ENCODE measurements at places on chromosomes 6 and 20. TPM values are rescaled to one million over a fixed set of nuclear protein-coding genes. Genes with fewer than 3 reads are reported as not detected.

DNA sequence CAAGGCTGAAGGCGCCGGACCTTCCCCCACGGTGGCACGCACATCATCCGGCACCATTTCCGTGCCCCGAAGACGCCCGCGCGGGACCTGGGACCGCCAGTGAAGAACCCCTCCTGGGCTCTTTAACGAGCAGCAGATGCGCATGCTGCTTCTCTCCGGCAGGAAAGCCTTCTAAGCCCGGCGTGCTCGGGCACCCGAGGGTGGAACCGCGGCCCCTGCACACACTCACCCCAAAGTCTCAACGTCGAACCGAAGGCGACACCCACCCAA lies 240 bp downstream of the FOXQ1 start:
- DNase-seq, result no peak

Gene BHLHE23
- total RNA-seq, result not detected

Gene TBXT
- total RNA-seq, result not detected

DNA sequence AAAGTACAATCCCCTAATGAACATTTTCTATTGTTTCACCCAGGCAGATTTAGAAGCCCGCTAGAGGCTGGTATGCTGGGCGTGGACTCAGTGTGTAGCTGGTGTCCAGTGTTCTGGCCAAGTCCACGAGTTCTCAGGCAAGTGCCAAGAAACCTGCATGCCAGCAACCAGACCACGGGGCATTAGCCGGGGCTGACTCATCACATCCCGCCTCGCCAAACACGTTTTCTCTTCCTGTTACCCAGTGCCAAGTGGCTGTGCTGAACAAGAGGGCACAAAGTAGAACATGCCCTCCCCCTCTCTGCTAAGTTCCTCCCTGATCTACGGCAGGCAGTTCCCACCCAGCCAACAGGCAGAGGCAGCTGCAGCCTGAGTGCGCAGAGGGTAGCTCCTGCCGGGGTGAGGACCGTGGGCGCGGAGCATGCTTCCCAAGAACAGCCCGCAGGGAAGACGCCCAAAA lies 29.6 kb downstream of the RAMACL start:
- DNase-seq, result no peak

GRCh38 chr6:90168693-90169131 lies 127.9 kb downstream of the BACH2 start:
- DNase-seq, result no peak

Gene SPATA2
- 7.9 TPM for total RNA-seq

- DNase-seq, result no peak
Measured at GRCh38 chr20:25127761-25128537, 46.0 kb upstream of the VSX1 start.

DNA sequence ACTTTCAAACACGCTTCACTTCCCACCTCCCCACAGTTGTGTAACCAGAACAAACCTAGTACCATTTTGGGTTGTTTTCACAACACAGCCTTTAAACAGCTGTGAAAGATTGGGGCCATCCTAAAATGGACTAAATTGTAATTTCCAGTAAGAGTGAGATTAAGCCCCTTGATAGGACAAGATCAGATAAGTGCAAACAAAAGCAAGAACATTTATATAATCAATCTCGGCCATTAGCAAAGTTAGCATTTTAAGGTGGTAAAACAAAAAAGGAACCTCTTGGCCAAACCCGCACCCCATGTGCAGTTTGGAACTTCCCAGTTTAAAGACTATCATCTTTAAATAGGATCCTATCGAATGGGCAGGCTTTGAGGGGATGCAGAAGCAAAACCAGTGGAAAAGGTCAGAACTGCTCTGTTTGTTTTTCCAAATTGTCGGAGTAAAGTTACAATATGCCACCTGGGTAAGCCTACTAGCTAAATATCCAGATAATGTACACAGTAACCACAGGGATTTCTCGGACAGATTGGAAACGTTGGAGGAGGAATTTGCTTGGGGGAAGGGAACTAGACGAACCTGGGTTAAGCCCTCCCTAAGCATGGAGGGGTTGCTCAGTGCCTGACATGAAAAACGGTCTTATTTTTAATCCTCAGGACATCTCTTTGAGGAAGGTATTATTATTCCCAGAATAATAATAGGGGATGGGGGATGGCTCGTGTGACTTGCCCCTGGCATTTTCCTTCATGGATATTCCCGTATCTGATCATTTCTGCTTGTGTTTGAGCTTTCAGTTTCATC lies 159.8 kb upstream of the SALL4 start:
- DNase-seq, result no peak

GRCh38 chr20:57791966-57792365 lies 82.2 kb upstream of the PMEPA1 start:
- DNase-seq, result no peak

- no peak for DNase-seq
Measured at GRCh38 chr20:13492001-13492481, 146.7 kb downstream of the TASP1 start.

GRCh38 chr20:10213526-10213925 lies 5.1 kb upstream of the SNAP25 start:
- no peak for DNase-seq

Gene TREML2
- total RNA-seq, result 11.0 TPM

GRCh38 chr6:2514965-2515543 lies 235.7 kb downstream of the MYLK4 start:
- no peak for DNase-seq

Gene POLR3F
- total RNA-seq, result 9.0 TPM

Gene LGSN
- total RNA-seq, result not detected

Gene HLA-DQA1
- total RNA-seq, result not detected

Gene DEFB132
- total RNA-seq, result not detected

DNA sequence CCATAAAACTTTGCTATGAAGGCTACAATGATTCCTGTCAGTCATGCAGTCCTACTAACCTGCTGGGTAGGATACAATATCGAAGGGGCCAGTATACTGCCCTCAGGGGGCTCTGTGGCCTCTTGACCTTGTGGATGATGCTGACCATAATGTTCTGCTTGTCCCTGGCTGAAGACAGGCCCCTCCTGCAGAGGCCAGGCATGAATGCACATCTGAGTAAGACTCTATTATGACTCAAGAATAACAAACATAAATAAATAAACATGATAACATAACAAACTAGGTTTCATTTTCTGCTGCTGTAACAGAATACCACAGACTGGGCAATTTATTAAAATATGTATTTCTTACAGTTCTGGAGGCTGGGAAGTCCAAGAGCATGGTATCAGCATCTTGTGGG lies 44.0 kb upstream of the POU5F1 start:
- no peak for DNase-seq

DNA sequence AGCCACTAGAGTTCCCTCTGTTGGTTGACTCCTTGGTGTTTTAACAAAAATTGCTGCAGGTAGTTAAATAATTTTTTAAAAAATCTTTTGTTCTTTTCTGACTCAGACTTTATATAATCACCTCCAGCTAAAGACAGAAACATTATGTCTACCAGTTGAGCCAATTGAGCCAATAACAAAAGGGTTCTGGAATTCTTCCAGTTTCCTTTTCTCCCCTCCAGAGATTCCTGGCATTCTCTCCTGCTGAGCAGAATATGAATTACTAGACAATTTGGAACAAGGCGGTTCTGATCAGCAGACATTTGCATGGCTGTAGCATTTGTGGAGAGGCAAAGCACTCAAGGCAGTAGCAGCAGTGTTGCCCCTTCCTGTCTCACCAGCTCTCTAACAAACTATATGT lies 144.0 kb upstream of the SLC35B3 start:
- DNase-seq, result no peak

DNA sequence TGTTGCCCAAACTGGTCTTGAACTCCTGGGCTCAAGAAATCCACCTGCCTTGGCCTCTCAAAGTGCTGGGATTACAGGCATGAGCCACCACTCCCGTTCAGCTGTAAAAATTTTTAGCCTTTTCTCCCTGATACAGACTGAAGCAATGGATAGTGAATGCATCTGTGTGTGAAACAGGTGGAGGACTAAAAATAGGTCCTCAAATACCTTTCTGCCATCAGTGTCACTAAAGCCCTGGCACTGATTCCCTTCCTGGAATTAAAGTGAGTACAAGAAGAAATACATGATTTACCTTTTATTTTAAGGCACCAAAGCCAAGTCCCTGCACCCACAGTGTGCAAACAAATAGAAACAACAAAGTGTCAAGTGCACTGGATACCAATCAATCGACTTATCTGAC lies 25.1 kb downstream of the TULP4 start:
- DNase-seq, result no peak

DNA sequence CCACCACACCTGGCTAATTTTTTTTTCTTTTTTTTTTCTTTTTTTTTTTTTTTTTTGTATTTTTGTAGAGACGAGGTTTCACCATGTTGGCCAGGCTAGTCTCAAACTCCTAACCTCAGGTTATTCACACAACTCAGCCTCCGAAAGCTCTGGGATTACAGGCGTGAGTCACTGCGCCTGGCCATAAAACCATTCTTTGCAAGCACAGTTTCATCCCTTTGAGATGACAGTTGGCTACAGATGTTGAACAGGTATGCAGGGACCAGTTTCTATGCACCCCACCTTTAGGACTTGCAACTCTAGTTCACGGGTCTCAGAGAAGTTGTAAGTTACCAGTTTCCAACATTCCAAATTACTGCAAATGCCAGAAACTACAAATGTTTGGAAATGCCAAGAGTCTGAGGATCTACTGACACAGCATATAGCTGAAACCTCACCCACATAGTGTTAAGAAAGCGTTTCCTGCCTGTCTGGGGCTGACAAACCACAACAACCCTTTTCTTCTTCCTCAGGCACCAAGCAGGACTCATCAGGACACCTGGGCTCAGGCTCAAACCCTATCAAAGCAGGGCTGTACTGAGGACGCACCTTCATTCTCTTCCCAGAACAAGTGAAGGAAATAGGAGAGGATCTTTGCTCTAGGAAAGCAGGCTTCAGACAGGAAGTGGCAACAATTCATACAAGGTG lies 22.9 kb downstream of the ARHGAP18 start:
- DNase-seq, result no peak

Gene VGLL2
- total RNA-seq, result not detected

DNA sequence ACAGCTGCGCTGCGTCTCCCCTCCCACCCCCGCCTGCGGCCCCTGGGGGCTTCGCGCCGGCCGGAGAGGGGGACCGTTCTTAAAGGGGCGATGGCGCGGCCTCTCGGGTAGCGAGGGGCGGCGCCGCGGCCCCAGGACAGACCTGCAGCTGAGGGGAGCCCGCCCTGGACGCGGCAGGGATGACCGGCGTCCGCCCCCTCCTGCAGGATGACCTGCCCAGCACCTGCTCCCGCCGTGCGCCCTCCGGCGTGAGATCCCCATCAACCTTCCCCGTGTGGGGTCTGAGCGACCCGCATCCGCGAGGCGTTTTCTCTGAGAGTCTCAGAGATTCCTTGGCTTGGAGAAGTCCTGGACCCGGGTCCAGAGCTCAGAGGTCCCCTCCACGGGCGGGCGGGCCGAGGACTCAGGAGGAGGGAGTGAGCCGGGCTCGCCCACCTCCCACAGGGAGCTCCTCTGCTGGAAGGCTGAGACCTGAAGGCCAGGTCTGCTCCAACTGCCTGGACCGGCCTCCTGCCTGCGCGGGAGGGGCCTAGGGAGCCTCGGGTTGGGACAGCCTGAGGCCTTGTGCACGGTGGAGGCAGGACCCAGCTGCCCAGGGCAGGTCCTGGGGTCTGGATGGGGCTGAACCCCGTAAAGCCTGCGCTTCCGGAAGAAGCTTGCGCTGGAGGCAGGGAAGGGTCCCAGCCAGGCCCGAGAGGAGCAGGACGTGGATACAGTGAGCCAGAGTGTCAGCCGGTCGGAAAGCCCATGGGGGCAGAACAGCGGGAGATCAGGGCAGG lies 532 bp upstream of the NKAIN4 start:
- DNase-seq, result no peak

GRCh38 chr6:118603372-118603771 lies 48.0 kb downstream of the CEP85L start:
- DNase-seq, result no peak

All from activated naive CD4-positive, alpha-beta T cell treated with anti-CD3 and anti-CD28 coated beads, Interleukin-2, amount 50 U/mL, for 72 hours (primary cell).